ENCODE measurements at places on chromosomes 4 and X.

DNA sequence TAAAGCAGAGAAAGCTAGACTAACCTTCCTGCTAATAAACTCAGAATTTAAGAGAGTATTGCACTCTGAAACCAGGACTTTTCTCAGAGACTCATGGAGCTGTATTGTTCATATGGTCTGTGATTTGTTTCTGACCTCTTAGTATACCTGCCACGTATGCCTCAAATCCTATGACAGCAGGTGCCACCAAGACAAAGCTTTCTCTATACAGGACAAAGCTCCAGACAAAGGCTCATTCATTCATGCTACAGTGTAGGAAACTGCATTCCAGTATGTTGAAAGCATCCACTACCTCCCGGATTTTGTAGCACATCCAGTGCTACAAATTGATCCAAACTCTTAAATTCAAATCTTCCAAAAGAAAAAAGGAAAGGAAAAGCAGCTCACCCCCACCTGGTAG lies 178.3 kb downstream of the CHIC2 start:
- DNase-seq, result peak; percentile 65

DNA sequence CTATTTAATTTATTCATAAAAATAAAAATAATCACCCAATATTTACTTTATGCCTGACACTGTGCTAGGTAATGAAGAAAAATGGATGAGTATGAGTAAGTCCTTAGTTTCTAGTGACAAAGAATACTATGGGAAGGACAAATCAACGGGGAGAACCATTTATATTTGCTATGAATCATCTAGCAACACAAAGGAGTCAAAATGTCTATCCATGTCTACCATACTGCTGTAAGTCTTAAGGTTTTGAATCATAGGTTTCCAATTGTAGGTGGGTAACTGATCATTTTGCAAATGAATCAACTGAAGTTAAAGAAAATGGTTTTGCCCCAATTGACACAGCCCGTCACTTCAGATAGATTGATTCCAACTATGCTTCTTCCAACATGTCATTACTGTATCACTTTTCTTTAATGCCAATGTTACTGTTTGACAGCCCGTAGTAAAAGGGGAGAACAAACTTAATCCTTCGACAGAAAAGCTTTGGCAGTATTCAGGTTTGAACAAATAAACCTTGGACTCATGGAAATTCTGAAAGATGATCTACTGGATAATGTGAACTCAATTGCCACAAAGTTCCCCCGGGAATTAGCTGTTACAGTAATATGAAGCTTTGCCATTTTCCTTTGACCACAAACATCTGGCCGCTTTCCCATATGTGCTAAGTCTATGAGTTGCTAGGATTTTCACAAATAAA lies 3.2 kb downstream of the TDO2 start:
- no peak for DNase-seq

- no peak for DNase-seq
Measured at GRCh38 chrX:108018656-108019381, 26.0 kb upstream of the VSIG1 start.

GRCh38 chr4:5014007-5014682 lies 5.1 kb downstream of the CYTL1 start:
- no peak for DNase-seq

GRCh38 chrX:20412871-20413486 lies 146.3 kb upstream of the RPS6KA3 start:
- DNase-seq, result no peak

GRCh38 chrX:105121186-105121585 lies 99.3 kb downstream of the TEX13A start:
- DNase-seq, result no peak

- no peak for DNase-seq
Measured at GRCh38 chrX:47216393-47216925, 2.0 kb upstream of the CDK16 start.

DNA sequence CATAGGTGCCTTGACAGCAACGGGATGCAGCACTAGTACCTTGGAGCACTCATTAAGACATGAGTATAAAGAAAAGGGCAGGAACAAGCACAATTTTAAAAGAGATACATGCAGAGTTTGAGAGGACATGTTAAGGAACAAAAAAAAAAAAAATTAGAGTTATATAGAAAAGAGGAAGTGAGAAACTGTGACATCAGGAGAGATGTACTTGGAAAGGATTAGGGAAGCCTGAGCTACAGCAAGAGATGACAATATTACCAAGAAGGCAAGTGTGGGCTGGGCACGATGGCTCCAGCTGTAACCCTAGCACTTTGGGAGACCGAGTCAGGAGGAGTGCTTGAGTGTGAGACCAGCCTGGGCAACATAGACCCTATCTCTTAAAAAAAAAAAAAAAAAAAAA lies 37.4 kb downstream of the GPR143 start:
- no peak for DNase-seq

- peak; percentile 47 for DNase-seq
Measured at GRCh38 chrX:113370006-113370405, 529.4 kb upstream of the AMOT start.

- no peak for DNase-seq
Measured at GRCh38 chrX:138889149-138889548, 177.6 kb upstream of the FGF13 start.

DNA sequence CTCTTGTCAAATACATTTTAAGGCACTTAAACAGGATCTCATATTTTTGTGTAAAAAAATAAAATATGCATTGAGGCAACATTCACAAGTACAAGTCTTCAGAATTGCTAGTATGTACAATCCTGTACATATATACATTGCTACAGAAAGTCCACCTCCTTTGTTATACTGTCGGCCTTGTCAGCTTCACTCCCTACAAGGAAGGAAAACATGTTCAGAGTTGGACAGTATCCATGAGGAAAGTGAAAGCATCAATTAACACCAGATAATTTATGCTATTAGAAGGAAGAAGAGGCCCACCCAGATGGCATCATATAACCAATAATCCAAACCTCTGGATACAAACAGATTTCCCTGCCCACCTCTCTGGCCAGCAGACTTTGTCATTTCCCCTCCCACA lies 42.0 kb downstream of the REELD1 start:
- no peak for DNase-seq

- DNase-seq, result no peak
Measured at GRCh38 chrX:39518476-39519029, 579.2 kb downstream of the BCOR start.

DNA sequence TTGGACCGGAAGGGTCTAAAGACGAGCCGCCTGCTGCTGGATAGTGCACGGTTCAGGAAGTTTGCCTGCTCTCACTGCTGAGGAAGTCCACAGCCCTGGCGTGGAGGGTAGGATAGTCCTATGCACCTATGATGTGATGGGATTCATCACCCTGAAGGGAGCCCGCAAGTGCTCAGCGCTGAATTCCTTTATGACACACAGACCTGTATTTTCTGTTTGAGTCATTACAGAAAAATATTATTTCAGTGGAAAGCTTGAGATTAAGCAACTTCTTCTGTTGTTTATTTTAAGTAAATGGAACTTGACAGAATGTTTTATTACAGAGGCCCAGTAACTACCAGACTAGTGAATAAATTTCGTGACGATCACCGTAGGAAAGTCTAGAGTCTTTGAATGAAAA lies 123.2 kb downstream of the TRIML1 start:
- no peak for DNase-seq

- peak; percentile 55 for DNase-seq
Measured at GRCh38 chr4:10582059-10582686, 102.4 kb downstream of the CLNK start.

- peak; percentile 53 for DNase-seq
Measured at GRCh38 chr4:180057891-180058671, 2185.1 kb upstream of the TENM3 start.

GRCh38 chrX:25519258-25519657 lies 503.5 kb upstream of the ARX start:
- no peak for DNase-seq

DNA sequence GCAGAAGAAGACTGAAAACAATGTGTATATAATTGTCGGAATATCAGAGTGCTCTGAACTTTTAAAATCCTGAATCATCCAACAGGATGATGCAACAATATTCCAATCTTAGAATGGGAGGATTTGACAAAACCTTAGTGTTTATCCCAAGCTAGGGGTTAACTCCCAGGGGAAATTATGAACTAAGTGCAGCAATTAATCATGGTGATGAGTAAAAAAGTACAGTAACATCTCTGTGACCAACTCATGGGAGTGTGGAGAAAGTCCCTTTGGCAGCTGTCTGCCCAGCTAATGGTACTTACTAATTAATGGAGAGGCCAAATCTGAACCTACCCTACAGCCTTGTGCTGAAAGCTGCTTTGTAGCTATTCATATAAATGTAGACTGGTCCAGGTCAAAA lies 257.6 kb upstream of the DDX53 start:
- no peak for DNase-seq

GRCh38 chr4:14008494-14008893 lies 381.0 kb upstream of the BOD1L1 start:
- DNase-seq, result no peak

DNA sequence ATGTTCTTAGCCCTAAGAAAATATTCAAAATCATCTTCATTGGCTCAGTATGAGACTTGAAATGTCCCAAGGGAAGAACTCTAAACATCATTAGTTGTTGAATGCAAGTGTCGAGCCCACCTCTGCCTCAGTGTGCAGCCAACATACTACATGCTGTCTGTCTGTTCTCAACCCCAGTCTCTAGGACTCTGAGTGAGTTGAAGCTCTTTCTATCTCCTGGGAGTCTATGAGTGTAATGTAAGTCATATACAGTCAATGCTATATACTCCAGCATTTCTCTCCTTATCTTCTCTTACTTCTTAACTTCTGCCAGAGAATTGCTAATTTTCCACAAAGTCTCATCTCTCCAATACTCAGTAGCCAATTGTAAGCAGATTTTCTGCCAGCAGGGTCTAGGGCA lies 61.3 kb downstream of the SPATA18 start:
- DNase-seq, result no peak

DNA sequence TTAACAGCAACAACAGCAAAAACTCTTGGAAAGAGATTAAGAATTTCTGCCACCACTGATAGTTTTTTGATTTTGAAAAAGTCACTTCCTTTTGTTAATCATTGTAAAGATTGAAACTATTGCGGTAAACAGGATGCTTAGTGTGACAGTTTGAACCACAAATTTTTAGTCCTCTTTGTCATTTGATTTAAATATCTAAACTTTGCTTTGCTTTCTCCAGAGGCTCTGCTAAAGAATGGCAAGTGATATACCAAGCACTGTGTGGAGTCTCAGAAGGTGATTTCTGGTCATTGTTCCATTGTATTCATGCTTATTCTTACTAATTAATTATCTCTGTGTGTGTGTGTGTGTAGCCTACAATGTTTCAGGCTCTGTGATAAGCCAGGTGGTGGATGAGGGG lies 155.6 kb downstream of the BMPR1B start:
- DNase-seq, result no peak

- DNase-seq, result no peak
Measured at GRCh38 chr4:126513596-126513995, 1119.2 kb upstream of the INTU start.

DNA sequence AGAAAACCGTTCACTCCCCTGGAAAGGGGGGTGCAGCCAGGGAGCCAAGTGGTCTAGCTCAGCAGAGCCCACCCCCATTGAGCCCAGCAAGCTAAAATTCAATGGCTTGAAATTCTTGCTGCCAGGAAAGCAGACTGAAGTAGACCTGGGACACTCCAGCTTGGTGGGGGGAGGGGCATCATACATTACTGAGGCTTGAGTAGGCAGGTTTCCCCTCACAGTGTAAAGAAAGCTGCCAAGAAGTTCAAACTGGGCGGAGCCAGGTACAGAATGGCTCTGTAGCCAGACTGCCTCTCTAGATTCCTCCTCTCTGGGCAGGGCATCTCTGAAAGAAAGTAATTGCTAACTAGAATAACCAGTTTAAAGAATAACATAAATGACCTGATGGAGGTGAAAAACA lies 372.3 kb upstream of the F9 start:
- DNase-seq, result no peak

DNA sequence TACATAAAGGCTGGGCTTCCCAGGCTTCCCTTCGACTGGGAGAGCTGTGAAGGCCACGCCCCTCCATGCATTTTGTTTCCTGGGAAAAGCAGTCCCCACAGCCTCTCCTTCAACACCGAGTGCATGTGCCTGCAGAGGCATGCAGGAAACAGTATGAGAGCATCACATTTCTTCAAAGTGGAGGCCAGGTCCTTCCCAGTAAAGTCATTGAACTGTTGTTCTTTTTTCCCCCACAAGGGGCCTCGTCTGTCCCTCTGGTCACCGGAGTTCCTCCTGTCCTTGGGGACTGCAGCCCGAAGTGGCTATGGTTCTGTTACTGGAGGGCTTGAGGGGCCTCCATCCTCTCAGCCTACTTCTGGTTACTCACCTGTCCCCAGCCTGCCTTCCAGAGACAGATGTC lies 56.0 kb downstream of the RAI2 start:
- no peak for DNase-seq

GRCh38 chr4:157076578-157076947 lies 613 bp downstream of the GLRB start:
- DNase-seq, result peak; percentile 32

DNA sequence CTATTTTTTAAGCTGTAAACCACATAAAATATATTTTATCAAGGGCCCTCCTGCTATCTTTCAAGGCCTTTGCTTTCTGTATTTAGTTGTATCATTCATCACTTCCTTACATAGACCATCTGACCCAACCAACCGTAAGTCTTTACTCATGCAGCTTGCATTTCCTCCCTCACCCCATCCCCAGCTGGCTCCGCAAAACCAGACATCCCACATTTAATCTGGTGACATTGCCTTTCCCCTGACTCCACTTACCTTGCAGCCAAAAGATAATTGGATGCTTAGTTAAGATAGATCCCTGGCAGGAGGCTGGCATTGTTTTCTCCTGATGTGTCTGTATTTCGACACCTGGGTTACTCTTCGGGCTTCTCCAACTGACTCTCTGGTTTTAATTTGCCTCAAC lies 183.7 kb upstream of the LDB2 start:
- DNase-seq, result no peak

GRCh38 chrX:87755493-87755892 lies 237.9 kb downstream of the KLHL4 start:
- DNase-seq, result no peak

GRCh38 chr4:82428526-82428968 lies 1.7 kb downstream of the HNRNPDL start:
- DNase-seq, result no peak

GRCh38 chrX:112736310-112736709 lies 56.6 kb upstream of the LHFPL1 start:
- DNase-seq, result no peak

DNA sequence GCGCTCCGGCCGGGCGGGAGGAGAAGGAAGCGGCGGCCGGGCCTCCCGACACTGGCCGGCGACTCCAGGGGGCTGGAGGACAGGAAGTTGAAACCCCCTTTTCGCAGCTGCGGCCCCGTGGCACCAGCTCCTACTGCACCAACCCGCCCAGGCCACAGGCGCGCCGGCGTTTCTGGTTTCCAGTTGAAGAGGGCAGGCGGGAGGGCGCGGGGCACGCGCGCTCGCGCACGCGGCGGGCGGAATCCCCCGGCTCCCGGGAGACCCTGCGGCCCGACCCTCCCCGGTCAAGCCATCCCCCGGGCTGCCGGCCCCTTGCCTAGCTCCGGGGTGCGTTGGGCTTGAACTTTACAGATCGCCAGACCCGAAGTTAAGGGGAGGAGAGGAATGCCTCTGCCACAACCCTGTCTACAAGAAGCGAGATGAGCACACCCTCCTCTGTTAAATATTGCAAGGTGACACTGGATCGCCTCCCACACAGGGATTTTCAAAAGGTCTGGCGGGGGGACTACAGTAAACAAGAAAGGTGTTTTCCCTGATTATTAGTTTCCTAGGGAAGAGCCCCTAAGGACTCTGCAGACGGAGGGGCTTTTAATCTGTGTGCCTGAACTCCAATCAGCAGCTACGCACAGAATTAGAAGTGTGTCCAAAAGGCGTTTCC lies 1.4 kb downstream of the ELOVL6 start:
- DNase-seq, result peak; percentile 74
